Activated T-helper 1 cell treated with anti-CD3 and anti-CD28 coated beads, Interleukin-12 subunit alpha, Interleukin-12 subunit beta, Interleukin-2, Interleukin-4 antibody, amounts not matched to agents 30 ng/mL and 10 ng/mL and 1 ng/mL, durations not matched to agents 14 hours and 24 hours and 36 hours (primary cell): ENCODE measurements at places on chromosomes 16 and 17. TPM values are rescaled to one million over a fixed set of nuclear protein-coding genes. Genes with fewer than 3 reads are reported as not detected.

DNA sequence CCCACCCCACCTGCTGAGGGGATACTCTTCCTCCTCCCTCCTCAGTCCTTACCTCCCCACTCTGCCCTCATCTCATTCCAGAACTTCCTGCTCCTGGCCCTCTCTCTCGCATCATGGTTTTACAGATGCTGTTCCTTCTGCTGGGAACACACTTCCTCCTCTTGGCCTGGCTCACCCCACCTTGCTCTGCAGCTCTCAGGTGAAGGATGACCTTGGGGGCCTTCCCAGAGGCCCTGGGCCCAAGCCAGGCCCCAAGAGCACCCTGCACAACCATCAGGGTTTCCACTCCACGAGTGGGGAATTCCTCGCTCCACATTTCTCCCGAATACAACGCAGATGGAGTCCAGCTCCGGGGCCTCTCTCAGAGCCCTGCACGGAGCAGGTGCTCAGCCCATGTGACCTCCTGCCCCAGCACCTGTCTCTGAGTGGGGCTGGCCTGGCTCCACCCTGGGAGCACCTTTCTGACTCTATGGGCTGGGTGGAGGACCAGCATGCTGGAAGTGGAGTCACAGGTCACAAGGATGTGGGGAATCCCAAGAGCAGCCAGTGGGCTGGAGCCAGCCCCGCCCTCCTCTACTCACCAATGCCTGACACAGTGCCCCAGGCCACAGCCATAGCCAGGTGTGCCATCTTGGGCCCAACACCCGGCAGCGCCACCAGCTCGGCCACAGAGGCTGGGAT is 4.5 kb downstream of the NTHL1 start:
- no peak for DNase-seq

DNA sequence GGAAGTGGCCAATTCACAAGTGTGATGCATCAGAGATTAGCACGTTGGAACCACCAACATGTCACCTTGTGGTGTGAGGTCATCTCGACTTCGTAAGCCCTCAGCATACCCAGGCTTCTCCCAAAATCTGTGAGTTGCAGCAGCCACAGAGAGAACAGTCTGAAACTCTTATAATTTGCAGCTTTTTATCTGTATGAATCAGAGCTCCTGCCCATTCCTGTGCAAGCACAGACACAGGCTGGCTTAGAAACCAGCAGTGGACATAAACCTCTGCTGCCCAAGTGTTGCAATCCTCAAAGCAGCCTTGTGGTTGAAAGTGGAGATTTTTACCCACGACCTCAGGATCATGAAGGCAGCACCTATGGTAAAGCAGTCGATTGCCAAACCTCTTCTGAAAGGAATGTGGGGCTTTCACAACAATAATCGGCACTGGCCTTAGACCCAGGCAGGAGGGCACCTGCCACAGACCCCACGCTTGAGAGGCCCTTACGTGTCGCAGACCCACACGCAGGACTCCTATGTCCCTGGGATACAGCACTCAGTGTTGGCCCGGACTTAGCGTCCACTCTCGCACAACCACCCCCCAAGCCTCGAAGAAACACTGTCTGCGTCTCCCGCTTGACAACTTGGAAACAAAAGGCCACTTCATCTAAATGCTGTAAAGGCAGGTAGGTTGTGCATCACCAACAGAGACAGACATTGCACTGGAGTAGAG is 24.5 kb upstream of the OSGIN1 start:
- no peak for DNase-seq

GRCh38 chr17:841313-841712 is 59.2 kb downstream of the MRM3 start:
- DNase-seq, result no peak

DNA sequence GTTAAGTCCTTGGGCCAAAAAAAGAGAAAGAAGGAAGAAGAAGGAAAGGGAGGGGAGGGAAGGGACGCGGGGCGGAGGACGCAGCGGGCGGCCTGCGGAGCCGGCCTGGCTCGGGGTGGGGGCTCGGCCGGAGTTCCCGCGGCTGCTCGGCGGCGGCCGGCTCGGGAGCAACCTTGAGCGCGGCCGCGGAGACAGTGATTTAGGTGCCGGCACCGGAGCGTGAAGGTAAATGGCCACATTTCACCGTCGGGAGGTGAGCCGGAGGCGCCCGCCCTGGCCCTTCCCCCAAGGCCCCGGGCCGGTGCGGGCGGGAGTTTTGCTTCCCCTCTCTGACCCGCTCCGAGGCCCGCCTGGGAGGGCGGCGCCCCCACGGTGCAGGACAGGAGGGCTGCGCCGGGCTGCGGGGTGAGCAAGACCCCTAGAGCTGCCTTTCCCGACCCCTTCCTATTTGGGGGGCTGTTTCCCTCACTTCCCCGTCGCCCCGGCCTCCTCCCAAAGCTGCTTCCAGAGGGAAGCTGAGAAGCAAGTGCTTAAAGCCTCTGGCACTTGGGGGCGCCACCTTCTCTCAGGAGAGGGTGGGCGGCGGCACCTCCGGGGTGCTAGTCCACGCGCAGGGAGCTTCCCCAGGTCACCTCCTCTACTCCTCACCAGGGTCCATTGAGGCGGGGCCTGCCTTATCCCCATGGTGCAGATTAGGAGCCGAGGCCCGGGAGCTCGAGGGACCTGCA is 56.5 kb downstream of the MRM1 start:
- DNase-seq, result no peak

- no peak for DNase-seq
Observed at GRCh38 chr16:2243781-2244180, 7.5 kb downstream of the DNASE1L2 start.

DNA sequence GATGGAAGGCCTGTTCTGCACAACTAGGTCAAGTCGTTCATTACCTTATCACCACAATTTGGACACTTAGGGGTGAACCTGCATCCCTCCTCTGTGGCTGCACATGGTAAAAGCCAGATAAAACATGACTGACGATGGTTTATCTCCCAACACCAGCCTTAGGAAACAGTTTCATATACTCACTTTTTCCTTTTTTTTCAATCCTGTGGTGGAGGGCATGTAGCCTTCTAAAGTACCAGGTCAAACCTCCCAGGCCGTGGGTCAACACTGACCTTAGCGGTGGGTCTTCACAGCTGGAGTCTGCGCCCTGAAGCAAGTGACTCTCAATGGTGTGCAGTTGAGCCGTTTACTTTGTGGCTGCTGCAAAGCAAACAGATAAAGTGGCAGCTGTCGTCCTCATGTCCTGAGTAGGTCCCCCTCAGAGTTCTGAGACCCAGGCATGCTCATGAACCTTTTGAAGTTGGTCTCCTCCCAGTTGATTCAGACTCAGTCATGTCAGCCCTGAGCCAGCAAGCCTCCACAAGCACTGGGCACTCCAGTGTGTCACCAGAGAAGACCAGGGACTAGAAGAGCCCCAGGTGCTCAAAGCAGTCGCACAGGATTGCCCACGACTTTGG is 5.9 kb downstream of the FAHD1 start:
- no peak for DNase-seq

DNA sequence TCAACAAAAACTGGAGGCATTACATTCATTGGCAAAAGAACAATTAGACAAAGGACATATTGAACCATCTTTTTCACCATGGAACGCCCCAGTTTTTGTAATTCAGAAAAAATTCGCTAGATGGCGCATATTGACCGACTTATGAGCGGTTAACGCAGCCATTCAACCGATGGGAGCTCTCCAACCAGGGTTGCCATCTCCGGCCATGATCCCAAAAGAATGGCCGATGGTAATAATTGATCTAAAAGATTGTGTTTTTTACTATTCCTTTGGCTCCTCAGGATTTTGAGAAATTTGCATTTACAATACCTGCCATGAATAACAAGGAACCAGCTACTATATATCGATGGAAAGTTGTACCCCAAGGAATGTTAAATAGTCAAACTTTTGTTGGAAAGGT is 21.4 kb downstream of the ALOX15B start:
- DNase-seq, result peak; percentile 50

DNA sequence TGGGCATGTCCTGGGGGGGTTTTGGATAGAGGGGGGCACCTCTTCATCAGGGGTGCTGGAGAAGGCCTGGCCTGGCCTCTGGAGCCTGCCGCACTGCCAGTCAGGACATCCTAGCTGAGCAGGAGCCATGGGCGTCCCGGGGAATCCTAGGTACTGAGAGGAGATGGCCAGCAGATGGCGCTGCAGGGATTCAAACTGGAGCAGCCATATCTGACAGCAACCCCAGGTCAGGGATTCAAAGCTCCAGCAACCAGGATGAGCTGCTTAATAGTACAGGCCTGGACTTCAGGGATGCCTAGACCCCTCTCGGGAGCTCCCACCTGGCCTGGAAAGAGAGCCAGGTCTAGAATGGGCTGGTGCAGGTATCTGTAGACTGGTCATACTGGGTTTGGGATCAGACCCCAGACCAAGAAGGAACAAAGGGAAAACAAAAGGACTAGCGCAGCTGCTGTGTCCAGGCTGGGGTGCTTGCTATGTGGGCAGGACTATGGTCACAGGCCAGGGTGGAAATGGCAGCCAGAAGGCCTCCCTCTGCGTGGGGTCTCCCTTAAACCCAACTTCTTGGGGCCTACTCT is 306.9 kb upstream of the RBFOX1 start:
- no peak for DNase-seq

CDC27 gene
- 89.7 and 92.0 TPM in 2 replicates for total RNA-seq

ZNF287 gene
- 4.8 and 7.1 TPM in 2 replicates for total RNA-seq

SERPINF2 gene
- total RNA-seq, result 0.12 and 0.41 TPM in 2 replicates

PRR35 gene
- not detected in 2 replicates for total RNA-seq

DNA sequence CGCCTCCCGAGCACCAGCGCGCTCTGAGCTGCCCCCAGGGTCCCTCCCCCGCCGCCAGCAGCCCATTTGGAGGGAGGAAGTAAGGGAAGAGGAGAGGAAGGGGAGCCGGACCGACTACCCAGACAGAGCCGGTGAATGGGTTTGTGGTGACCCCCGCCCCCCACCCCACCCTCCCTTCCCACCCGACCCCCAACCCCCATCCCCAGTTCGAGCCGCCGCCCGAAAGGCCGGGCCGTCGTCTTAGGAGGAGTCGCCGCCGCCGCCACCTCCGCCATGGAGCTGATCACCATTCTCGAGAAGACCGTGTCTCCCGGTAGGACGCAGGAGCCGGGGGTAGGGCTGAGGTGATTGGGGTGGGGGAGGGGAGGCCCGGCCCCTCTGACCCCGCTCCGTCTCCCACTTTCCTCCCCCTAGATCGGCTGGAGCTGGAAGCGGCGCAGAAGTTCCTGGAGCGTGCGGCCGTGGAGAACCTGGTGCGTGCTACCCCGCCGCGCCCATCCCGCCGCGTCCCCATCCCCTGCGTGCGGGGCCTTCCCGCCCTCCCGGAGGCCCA is 329 bp downstream of the KPNB1 start:
- DNase-seq, result no peak

GRCh38 chr17:76529224-76530094 is 8.1 kb downstream of the CYGB start:
- DNase-seq, result no peak

DNA sequence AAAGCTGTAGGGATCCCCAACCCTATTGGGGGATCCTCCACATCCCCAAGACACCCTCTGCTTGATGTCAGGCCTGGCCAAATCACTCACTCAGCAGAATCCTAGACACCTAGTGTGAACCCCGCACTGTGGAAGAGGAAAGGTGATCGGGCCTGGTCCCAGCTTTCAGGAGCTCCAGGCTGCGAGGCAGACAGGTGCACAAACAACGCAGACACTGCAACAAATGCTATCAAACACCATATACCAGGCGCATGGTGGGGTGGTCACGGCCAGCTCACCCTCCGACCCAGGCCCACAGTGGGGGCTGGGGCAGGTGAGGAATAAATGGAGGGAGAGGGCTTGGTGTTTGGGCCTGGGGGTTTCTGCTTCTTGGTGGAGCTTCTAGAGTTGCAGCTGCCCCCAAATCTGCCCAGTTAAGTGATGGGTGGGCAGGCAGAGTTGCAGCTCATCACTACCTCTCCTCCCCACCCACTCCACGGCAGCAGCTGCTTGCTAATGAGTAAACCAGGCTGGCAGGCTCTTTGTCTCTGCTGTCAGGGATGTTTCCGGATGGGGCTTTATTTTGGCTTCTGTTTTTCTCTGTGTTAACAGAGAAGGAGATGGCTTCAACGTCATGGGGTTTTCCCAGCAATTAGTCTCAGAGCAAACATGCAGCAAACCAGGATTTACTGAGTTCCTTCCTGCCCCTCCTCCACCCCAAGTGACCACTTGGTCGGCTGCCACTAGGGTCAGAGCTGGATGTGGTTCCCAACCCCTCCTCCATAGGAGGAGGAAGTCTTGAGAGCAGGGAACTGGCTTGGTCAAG is 46.6 kb downstream of the PECAM1 start:
- DNase-seq, result peak; percentile 16

- no peak for DNase-seq
Observed at GRCh38 chr16:89460556-89460955, 29.8 kb downstream of the ANKRD11 start.

DNA sequence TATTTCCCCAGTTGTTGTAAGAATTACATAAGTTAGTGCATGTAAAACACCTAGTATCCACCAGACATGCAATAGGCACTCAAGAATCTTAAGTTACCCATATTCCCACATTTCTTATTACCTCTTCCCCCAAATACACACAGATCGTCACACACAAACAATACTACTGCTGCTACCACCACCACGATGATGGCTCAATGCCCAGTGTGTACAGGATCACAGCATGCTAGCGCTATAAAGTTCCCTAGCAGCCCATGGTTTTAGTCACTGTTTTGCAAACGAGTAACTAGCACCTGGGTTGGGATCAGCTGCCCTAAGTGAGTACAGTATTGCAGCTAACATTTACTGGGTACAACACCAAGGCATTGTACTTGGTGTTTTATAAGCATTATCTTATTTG is 411.7 kb downstream of the UTP18 start:
- DNase-seq, result no peak

DNA sequence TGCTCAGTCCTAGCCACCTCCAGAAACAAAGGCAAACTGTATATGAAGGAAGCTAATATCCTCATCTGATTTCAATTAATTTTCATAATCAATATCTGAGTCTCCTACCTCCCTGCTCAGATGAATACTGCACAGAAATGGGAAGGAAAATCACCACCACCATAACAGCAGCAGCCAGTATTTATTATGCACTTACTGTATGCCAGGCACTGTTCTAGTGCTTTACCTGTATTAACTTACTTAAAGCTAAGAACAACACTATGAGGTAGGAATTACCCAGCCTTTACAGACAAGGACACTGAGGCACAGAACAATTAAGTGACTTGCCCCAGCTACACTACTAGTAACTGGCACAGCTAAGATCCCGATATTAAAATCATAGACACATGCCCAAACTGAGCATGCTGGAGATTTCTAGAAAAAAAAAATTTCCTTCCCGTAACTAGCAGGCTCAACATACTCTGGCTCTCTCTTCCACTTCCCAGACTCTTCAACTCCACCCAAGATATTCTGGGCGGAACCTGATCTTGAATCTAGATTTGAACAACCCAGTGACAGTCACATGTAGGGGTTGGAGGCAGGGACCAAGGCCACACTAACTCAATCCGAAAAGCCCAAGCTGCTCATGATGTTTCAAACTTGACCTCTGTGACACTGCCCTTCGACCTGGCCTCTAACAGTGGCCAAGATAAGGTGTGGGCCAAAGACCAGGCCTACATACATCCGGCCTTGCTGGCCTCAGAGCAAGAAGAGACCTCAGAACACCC is 3.9 kb downstream of the TRIM25 start:
- no peak for DNase-seq

CDRT15 gene
- total RNA-seq, result not detected in 2 replicates

- no peak for DNase-seq
Observed at GRCh38 chr16:50446861-50447260, 78.1 kb upstream of the BRD7 start.
